ENCODE measurements at places on chromosomes 16 and 17.

DNA sequence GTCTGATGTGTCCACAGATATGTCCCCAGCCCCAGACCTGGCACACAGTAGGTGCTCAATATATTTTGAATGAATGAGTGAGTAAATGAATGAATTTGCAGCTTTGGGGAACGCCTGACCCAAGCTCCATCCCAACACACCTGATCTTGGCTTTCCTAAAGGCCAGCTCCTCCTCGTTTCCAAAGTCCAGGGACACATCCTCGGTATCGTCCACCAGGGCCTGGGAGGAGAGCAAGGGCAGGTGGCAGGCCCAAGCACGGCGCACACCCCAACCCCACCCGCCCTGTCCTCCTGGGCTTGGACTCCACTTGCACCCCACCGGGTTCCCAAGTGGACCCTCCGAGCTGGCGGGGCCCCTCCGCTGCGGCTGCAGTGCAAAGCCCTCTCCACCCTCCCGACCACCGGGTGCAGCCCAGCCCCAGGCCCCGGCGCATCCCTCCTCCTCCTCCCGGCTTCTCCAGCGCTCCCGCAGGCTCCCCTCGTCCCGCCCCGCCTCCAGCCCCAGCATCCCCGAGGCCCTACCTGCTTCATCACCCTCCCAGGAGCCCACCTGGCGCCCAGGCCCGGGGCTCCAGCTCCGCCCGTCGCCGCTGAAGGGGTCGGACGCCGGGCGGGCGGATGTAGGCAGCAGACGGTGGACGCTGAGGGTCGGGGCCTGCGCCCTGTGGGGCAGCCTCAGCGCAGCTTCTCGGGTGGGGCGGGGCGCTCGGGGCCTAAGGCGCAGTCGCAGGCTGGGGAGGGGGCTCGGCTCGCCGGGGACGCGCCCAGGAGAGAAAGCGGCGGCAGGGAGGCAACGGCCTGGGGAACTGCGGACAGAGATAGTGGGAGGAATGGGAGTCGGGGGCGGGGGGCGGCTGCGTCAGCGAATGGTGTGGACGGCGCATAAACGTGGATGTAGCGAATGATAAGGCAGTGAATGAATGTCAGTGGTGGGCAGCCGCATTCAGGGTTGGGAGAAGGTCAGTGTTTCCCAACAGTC, at the start of gene TVP23A:
TVP23A (minus strand) TSS at position 832 of the 979 bp plus-strand sequence; CDS start at position 531, 301 bp downstream.
- DNase-seq = no peak

DNA sequence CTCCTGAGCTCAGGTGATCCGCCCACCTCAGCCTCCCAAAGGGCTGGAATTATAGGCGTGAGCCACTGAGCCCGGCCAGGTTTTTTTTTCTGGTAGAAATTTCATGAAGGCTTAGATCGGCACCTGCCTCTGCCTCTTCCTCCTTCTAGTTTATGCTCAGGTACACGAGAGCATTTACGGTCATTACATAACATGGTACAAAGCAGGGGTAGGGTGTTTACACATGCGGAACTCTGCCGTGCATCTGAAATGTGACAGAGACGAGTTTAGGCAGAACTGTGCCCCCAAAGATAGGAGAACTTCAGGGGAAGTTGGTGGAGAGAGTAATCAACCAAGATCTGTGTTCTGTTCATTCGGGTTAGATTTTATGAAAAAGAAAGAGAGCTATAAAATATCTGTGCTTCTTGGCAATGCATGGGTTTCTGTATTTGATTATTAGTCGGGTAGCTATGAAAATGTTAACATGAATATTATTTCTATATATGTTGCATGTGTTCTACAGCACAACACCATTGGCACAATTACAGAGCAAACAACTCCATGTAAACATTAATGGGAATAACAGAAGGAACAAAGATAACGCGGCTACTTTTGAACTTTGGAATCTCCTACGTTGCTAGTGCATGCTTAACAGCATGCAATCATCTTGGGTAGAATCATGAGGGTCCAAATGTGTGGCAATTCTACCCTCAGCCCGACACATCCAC, 23.5 kb upstream of the MAP2K6 start:
- no peak for DNase-seq

DNA sequence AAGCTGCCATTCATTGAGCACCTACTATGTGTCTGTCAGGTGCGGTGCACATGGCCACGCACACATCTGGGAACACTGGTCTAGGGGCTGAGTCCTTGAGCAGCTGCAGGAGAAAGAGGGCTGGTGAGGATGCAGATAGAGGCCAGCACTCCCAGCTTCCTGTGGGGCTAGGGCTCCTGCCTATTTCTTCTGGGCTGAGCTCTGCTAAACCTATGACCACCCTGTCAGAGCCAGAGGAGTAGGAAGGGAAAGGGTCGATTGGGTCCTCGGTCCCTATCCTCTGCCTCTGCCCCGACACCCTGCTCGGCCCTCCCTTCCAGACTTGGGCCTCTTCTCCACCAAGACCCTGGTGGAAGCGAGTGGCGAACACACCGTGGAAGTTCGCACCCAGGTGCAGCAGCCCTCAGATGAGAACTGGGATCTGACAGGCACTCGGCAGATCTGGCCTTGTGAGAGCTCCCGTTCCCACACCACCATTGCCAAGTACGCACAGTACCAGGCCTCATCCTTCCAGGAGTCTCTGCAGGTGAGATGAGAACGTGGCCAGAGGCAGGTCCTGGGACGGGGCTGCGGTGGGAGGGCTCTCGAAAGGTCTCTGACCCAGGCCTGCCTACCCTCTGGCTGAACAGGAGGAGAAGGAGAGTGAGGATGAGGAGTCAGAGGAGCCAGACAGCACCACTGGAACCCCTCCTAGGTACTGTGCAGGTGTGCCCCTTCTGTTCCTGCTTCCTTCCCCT, 4.0 kb upstream of the TMEM88 start:
- DNase-seq = no peak

DNA sequence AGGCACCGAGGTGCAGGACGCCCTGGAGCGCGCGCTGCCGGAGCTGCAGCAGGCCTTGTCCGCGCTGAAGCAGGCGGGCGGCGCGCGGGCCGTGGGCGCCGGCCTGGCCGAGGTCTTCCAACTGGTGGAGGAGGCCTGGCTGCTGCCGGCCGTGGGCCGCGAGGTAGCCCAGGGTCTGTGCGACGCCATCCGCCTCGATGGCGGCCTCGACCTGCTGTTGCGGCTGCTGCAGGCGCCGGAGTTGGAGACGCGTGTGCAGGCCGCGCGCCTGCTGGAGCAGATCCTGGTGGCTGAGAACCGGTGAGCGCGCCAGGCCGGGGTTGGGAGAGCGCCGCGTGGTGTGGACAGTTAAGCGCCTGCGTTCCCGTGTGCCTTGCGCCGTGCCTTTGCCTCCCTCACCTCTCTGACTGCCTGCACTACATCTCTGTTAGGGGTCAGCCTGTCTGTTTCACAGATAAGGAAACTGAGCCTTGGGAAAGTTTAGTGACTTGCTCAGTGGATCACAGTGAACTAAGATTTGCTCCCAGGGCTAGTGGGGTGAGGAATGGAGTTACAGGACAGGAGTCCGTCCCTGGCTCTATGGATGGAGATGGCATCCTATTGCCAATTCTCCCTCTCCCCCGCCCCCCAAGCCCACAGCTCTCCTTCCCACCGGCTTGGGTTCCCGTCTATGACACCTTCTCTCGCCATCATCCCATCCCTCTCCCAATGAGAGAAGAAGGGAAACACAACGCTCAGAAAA, 880 bp downstream of the SARM1 start:
- DNase-seq = no peak

DNA sequence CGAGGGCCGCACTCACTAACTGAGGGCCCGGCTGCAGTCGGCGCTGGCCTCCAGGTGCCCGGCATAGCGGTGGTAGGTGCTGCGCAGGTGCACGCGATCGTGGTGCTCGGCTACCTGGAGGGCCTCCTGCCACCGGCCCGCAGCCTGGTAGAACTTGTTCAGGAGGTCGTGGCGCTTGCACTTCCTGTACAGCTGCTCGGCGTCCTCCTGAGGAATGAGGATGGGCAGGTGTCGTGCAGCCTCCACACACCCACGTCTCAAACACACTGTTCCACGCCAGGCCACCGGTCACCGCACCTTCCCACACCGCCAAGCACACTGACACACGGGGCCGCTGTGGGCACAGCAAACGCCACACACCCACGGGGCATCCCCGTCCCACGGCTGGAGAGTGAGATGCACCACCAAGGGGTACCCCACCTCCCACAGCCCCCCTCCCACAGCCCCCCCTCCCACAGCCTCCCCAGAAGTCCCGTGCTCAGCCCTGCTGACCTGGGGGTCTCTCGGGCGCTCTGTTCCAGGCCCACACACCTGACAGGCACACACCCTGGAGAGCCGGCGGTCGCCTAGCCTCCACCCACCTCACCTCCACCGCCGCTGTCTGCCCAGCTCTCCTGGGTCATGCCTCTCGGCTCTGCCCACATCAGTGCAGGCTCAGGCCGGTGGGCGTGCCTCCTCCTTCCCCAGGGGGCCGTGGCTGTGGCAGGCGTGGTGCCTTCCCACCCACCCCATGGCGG, 7.4 kb upstream of the TMEM204 start:
- no peak for DNase-seq

DNA sequence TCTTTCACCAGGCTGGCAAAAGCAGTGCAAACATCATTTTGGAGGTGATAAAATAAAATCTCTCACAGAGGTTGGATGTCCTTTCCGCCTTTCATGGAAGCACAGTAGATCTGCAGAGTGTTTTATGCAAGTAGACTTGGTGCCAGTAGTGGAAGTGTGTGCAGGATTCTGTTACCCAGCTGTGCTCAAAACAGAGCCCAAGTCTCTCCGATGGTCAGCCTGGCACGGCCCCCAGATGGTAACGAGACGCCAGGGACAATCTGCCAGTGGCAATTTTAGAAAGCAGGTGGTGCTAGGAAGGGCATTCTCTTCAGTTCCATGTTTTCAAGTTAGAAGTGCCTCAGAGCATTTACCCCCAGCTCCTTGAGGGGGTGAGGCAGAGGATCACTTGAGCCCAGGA, 1.5 kb upstream of the MTHFSD start:
- DNase-seq = no peak

GRCh38 chr17:73841431-73842060, 197.3 kb upstream of the SDK2 start:
- DNase-seq = no peak

DNA sequence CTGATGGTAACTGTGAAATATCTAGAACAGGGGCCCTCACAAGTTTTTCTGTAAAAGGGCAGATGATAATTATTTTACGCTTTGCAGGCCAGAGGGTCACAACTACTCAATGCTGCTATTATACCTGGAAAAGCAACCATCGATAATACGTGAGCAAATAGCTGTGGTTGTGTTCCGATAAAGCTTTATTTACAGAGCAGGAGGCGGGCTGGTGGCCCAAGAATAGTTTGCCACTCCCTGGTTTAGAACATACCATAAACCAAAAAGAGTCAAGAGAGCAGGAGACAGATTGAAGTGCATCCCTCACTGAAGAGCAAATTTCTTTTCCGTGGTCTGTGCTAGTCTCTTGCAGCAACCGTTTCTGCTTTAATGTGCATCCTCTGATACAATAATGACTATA, 77.9 kb upstream of the DYNLRB2 start:
- DNase-seq = no peak

DNA sequence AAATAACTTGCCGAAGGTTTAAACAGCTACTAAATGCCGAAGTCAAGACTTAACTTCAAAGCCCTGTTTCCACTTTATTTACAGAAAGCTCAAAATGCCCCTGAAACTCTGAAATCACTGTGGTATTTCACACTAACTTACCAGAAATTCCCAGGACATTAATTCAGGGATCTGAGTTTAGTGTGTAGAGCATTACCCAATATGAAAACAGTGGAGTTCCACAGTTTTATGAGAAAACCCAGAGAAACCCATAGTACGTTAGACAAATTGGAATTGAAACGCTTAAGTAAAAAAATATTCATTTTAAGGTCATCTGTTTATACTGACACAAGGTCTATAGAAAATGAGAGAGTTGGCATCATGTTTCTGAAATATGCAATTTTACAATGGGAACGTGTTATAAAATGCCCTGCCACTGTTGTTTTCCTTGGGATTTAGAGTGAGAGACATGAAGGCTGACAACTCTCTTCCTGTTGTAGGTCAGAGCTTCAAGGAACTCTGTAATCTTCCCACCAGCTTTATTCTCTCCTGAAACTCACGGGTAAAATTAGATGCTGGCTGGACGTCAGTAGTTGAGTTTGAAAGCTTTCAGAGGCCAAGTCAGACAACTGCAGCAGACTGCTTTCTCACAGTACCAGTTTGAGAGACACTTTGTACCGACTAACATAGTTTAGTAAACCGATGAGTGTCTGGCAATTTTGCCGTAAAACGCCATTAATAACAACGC, 139.4 kb upstream of the TBX2 start:
- DNase-seq = no peak

- no peak for DNase-seq
Observed at GRCh38 chr17:65167566-65167965, 30.4 kb downstream of the RGS9 start.

DNA sequence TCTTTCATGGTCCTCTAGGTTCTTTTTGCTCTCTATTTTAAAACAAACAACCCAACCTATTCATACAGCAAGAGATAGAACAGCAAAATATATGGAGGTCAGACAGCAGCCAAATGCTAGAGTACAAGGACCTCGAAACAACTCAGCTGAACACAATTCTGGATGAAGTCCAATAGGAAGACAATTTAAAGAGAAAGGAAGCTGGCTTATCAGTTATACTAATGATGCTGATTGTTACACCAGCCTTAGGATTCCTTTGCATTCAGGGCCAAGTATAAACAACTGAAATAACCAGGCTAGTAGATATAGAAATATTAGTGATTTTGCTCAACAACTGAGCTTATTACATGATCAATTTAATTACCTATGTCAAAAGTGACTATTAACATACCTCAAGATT, 2.5 kb downstream of the SSH2 start:
- DNase-seq = peak; percentile 39

DNA sequence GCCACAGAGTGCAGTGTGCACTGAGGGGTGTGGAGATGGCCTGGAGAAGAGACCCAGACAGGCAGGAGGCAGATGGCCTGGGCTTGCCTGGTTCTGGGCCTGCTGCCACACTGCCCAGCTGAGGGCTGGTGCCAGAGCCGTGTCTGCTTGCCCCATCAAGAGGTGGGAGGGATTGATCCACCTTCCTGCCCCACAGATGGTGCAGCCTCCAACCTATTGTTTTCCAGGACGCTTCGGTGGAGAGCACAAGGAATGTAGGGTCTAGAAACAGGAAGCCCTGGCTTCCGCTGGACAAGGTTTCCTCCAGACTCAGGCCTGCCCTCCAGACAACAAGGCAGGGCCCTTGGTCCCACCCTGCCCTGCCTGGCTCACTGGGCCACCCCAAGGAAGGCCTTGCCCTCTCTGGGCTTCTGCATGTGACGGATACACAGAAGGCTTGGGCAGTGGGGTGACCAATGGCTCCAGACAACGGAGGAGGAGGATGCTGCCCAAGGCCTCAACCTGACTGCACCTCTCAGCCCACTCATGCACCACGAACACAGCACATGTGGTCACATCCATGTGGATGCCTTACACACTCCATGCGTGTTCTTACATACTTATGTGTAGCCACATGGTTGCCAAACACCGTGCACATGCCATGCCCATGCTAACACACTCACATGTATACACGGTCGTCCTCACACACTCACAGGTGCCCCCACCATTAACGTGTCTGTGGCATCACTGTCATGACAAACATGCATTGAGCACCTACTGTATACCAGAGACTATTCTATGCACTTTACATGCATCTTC, 6.5 kb upstream of the CDH5 start:
- DNase-seq = no peak
